ENCODE measurements at places on chromosomes 7 and 10. TPM values are rescaled to one million over a fixed set of nuclear protein-coding genes. Genes with fewer than 3 reads are reported as not detected.

LIPK gene
- total RNA-seq = not detected

- DNase-seq = no peak
These were observed 33.9 kb downstream of the SGPL1 start for GRCh38 chr10:70849582-70850016.

PNLIPRP2 gene
- total RNA-seq = 2,333 TPM

DNA sequence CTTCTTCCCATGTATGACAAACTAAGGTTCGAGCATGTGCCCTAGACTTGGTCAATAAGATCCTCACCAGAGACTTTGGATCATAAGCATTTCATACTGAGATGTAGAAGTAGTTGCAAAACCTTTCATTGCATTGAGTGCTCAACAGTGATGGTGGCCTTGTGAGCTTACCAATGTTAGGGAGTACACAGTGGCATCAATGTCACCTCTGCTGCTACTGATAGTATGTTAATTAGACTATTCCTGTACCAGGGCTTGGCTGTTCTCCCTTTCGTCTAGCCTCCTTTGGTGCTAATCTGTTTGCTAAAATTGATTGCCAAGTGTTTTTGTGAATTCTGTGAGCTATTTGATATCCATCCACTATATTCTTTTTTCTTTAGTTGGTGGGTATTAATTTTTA, 264.5 kb upstream of the SEMA3C start:
- no peak for DNase-seq

GRCh38 chr10:61439058-61439609, 14.0 kb downstream of the TMEM26 start:
- no peak for DNase-seq

VWA2 gene
- total RNA-seq = 6.1 TPM

GRCh38 chr7:102933763-102934162, 21.0 kb downstream of the LRRC17 start:
- DNase-seq = no peak

GATA3 gene
- total RNA-seq = not detected

- DNase-seq = no peak
These were observed 21.5 kb upstream of the INPP5A start for GRCh38 chr10:132515811-132516726.

- DNase-seq = no peak
These were observed 24.3 kb upstream of the PDZD8 start for GRCh38 chr10:117399341-117400196.

PAPOLB gene
- total RNA-seq = not detected

DNA sequence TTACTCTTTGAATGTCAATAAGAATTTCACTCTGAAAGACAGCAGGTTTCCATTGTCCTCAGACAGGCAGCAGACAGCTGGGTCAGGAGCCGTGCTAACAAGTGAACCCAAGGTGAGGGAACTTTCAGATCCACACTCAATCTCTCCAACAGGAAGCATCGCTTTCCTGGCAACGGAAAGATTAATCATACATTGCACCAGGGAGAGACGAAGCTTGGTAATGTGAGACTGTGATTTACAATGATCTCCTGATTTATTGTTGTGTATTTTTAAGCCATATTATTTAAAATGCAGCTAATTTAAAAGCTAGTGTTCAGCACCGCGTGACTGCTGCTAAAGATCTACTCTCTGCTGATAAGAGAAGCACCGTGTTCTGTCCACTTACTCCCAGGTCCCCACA, 17.5 kb upstream of the NOM1 start:
- no peak for DNase-seq

- DNase-seq = no peak
These were observed 27.2 kb upstream of the AP5Z1 start for GRCh38 chr7:4748231-4748681.

DNA sequence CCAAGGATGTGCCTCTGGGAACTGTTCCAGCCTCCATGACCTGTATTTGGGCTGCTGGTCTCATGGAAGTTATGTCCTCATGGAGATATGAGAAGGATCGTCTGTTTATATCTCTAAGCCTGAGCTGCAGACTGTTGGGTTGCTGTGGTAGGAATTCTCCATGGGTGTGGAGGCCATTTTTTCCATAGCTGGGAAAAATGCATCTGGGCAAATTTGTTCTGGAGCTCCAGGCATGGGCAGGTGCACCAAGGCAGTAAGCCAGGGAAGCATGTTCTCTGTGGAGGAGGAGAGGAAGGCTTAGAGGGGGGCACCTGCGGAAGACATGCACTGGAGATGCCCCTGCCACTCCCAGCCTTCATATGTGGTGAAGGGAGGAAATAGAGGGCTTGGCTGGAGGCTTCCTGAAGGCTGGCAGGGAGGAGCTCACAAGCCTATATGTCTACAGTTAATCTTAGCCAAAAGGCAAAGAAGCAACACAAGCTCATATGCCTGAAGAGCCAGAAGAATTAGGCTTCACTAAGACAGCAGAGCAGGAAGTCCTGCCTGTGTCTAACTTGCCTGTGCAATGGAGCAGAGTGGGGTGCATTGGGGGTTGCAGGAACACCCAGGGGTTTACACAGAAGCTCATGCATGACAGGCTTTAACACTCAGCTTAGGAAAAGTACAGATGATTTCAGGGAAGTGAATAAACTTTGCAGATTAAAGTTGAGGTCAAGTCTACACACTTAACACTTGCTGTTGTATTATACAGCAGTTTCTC, 35.1 kb upstream of the CXCL12 start:
- no peak for DNase-seq

MEIG1 gene
- not detected for total RNA-seq

DNA sequence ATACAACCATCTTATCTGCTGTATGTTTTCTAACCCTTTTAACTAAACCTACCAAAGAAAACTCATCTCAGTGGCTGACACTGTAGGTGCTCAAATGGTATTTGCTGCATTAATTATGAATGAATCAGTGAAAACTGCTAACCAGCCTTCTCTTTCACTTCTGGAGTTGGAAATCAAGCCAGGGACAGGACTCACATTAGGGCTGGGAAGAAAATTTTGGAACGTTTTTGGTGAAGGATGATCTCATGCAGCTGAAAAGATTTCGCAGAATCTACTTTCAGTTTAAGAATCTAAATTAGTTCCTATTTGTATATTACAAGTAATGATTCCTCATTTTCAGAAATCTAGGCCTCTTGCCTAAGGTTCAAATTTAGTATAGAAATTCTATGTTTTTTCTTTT, 12.9 kb downstream of the MTPN start:
- DNase-seq = no peak

DNA sequence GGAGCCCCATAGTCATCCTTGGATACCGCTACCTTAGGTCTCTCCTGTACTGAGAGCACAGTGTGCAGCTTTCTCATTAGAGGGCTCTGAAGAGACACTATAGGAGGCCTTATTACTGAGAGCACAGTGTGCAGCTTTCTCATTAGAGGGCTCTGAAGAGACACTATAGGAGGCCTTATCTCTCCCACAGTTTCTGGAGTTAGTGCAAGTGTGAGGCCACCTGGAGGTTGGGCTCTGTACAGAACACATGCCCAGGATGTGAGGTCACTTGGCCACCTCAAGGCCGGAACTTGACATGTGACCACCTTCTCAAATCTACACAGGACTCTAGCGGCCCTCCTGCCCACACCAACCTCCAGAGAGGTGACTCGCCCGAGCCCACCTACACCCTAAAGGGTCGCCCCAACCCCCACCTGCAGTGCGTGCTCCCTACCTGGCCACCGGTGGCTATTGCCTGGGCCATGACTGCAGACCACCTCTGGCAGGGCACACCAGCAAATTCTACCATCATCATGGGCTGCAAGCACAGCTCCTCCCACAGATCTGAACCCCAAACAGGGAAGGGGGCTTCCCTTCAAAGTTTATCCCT, 24.6 kb downstream of the FRMPD2 start:
- DNase-seq = no peak

KLF6 gene
- 73.4 TPM for total RNA-seq

TDRD1 gene
- total RNA-seq = 0.98 TPM

GRCh38 chr7:151859111-151859947, 17.6 kb downstream of the PRKAG2 start:
- no peak for DNase-seq

IL2RA gene
- 0.12 TPM for total RNA-seq

Data from pancreas (tissue), 10 donors.